ENCODE measurements at places on chromosomes 6 and 20.

GRCh38 chr6:137849181-137849980, 17.7 kb upstream of the TNFAIP3 start:
- DNase-seq = no peak

DNA sequence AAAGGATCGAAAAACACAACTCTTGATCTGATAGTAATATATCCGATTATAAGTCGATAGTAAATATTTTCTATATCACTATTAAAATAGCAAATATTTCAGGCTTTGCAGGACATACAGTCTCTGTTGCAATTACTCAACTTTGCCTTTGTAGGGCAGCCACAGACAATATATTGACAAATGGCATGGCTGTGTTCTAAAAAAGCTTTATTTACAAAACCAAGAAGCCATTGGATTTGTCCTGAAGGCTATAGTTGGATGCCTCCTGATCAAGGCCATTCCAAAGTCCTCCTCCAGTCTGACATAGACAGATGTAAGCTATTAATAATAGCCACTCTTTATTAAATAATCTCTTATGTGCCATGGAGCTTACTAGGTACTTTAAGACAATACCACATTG, 5.9 kb downstream of the OCSTAMP start:
- peak; percentile 64 for DNase-seq

GRCh38 chr6:149752600-149753373, 3.2 kb downstream of the PCMT1 start:
- DNase-seq = peak; percentile 51

- no peak for DNase-seq
Measured at GRCh38 chr6:44117397-44118128, 9.7 kb downstream of the MRPL14 start.

DNA sequence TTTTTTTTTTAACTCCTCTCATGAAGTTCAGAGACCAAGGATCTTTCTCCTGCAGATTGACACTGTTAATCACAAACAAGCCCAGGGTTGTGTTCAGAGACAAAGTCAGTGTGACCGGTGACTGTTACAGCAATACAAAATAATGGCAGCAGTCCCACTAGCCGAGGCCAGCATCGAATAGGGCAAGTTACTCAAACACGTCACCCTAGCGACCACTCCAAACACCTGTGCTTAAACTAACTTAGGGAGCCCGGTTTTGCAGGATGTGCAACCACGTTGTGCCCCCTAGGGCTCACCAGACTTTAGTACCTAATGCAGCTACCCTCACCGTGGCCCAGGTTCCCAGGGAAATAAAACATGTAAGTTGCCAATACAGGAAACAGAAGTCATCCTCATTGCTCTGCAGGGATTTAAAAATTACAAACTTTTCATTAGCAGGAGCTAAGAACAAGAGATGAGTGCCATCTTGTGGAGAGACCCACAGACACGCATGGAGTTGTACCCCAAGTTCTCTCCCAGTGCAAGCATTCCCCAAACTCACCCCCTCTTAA, 38.1 kb downstream of the FAM50B start:
- DNase-seq = peak; percentile 35

- DNase-seq = peak; percentile 21
Measured at GRCh38 chr20:10171864-10172751, 46.5 kb upstream of the SNAP25 start.

DNA sequence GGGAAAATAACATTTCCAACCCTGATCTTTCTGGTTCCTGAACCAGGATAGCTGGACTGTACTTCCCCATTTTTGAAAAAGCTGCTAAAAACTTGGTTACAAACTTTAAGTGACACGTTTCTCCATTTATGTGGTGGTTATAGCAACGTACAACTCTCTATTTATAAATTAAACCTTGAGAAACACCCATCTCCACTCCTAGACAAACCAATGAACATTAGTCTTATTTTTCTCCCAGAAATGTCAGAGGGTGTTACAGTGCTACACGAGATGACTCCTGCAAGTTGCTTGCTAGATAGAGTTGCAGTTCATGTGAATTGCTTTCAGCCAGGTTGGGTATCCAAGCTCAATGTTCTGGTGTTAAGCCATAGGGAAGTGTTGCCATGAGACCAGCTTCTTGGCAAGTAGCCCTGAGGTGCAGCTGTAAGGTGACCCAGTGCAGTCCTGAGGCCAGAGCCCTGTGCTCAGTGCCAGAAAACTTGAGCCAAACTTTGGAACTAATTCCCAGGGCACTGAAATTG, 51.3 kb upstream of the REV3L start:
- peak; percentile 61 for DNase-seq

- no peak for DNase-seq
Measured at GRCh38 chr6:43124481-43124880, 46.6 kb upstream of the SRF start.

- DNase-seq = no peak
Measured at GRCh38 chr6:17938901-17939300, 48.5 kb downstream of the KIF13A start.

DNA sequence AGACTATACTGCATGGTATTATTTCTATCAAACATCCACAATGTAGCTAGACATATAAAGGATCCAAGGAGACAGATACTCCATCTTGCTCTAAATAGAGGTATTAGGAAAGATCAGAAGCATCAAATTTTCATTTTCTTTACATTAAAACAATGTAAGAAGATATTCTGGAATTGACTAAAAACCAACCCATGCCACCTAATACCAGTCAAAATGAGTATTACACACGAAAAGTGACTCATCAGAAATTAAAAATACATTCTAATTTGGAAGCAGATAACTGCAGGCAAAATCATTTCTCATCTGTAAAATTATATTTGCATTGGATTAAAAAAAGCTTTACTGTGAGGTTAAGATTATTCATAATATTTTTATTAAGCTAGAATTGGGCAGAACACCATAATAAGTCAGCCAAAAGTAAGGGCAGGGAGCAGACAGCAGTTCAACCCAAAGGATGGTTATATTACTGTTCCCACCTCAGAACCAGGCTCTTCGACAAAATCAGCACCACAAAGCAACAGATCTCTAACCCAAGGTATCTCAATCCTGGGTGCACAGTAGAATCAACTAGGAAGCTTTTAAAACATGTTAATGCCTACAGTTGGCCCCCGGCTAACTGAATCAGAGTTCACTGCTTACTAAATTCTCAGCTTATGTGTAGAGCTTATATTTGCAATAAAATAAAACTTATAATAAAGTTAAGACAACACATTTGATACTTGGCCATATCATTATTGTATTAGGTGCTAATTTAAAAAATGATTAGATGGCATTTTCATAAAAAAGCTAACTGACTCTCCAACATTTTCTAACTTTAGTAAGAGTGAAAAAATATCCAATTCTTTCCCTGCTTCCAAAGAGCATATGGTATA, 35.2 kb downstream of the SAMD3 start:
- DNase-seq = no peak

DNA sequence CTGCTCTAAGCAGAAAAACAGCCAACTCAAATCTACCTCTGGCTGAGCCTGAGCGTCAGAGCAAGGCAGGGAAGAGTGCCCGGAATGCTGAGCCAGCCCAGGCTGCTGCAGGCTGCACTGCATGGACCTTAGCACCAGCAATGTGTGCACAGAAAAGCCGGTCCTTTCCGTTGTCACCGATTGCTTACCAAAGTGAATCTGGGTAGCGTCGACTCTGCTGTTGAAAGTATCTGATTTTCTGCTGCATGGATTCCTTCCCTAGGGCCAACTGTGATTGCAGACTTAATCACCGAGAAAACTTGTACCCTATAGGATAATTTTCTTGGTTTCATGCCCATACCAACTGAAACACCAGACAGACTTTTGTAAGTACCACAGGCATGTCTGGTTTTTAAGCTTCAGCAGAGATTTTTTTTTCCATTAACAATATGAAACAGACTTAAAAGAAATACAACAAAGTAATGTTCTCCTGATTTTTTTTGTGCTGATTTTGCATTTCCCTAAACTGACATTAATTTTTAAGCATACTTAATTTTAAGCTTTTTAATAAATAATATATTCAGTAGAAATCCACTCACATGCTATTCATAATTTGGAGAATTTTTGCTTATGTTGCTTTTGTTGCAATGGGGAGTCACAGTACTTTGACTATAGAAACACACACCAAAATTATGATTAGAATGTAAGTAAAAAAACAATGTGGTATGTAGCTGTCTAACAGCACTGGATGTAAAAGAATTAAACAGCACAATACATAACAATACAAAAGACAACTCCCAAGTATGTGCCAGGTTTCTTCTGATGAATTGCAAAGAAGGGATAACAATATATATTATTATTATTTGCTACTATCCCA, 218.0 kb downstream of the THBS2 start:
- no peak for DNase-seq

DNA sequence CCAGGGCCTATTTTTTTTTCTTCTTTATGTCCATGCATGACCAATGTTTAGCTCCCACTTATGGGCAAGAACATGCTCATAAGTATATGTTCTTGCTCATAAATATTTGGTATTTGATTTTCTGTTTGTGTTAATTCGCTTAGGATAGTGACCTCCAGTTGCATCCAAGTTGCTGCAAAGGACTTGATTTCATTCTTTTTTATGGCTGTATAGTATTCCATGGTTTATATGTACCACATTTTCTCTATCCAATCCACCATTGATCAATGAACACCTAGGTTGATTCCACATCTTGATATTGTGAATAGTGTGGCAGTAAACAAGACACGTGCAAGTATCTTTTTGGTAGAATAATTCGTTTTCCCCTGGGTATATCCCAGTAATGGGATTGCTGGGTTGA, 78.1 kb downstream of the RTN4IP1 start:
- DNase-seq = no peak

DNA sequence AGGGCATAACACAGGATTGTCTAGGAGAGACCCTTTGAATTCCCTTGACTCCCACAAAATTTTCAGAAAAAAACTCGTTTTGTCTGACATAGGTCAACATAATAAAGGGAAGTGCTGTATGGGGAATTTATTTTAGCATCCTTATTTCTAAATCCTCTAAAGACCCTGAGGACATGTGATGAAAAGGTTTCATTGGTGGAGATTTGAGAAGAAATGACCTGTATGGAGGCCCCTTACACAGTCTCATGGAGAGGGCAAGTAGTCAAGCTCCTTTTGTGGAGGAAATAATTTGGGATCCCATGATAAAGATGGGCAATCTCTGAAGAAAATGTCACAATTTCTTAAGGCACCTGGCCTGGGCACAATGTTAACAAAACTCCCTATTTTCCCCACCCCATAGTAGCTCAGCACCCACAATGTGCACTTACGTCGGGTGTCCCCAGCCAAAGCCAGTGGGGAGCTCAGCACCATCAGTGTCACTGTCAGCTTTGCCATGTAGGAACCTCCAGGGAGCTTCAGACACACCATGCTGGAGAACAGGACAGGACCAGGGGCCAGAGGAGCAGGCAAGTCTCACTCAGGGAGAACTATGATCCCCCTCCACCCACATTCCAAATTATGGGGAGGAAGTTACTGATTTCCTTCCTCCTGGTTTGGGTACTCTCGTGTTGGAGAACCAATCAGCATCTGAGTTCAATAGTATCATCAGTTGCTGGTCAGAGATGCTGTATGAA, at the start of gene HLA-DRB5:
Gene HLA-DRB5 (minus strand): TSS at position 591 of the 734 bp plus-strand sequence. CDS start 63 bp downstream, at position 528.
- DNase-seq = peak; percentile 16

- no peak for DNase-seq
Measured at GRCh38 chr20:37259865-37260264, 1.7 kb downstream of the GHRH start.

DNA sequence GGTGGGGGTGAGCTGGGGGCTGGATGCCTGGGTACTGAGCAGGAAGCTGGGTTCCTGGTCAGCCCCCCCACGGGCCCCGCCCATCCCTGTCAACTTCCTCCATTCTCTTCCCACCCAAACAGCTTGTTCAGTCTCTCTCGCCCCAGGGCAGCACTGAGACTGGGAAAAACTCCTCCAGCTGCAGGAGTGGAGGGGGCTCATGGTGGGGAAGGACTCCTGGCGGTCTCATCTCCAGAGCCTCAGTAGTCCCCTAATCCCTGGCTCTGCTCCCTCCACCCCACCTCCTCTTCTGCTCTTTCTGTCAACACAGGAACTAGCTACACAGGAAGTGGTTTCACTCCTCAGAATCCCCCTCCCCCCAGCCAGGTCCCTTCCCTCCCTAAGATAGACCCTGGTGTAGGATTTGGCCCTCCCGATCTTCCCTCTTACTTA, at the start of gene GPSM3:
Gene GPSM3 (minus strand): TSS at position 36 of the 432 bp plus-strand sequence. CDS start 130 bp downstream, outside the sequence.
- peak; percentile 91 for DNase-seq

DNA sequence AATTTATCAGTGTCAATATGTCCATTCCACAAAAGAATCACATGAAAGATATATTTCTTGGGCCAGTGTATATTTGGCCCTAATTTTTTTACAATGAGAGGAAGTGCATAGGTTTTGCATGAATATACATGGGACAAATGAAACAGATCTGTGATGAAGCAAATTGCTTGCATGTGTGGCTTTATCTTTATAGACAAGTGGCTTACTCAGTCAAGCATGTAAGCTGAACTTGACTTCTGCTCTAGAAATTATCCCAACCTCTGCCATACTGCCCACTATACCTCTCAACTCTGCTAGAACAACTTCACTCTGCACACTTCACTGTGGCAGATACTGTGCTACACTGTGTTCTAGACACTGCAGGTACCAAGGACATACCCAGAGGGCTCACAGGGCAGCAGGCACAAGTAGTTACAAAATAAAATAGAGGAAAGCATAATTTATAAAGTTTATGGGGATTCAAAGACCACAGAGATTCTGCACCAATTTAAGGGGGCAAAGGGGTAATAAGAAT, 349.2 kb upstream of the HSF2 start:
- DNase-seq = no peak

DNA sequence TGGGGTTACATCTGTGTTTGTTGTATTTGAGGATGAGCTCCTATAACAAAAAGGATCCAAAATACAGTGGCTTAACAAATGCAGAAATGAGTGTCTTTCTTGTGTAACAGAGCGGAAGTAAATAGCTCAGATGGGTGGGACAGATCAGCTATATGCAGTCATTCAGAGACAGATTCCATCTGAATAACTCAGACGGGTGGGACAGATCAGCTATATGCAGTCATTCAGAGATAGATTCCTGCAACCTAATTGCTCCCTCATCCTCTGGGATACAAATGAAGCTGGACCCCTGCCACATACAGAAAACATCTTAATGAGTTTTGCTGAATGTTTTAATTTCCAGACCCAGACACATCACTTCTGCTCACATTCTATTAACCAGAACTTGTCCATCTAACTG, 332.3 kb downstream of the BCKDHB start:
- no peak for DNase-seq

DNA sequence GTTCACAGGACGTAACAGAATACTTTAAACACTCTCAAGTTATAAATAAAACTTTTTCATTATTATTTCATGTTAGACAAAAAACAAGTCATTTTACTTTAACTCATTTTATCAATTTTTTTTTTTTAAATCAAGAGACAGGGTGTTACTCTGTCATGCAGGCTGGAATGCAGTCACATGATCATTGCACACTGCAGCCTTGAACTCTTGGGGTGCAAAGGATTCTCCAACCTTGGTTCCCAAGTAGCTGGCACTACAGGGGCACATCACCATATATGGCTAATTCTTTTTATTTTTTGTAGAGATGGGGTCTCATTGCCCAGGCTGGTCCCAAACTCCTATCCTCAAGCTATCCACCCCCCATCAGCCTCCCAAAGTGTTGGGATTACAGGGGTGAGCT, 14.2 kb downstream of the PLN start:
- no peak for DNase-seq

- DNase-seq = no peak
Measured at GRCh38 chr20:59820204-59821041, 113.0 kb downstream of the SYCP2 start.

GRCh38 chr6:33118525-33119123, 42.8 kb downstream of the HLA-DPB1 start:
- DNase-seq = peak; percentile 65

GRCh38 chr6:313917-314316, 21.6 kb downstream of the DUSP22 start:
- DNase-seq = no peak
